ENCODE measurements at places on chromosomes 11 and 22.

DNA sequence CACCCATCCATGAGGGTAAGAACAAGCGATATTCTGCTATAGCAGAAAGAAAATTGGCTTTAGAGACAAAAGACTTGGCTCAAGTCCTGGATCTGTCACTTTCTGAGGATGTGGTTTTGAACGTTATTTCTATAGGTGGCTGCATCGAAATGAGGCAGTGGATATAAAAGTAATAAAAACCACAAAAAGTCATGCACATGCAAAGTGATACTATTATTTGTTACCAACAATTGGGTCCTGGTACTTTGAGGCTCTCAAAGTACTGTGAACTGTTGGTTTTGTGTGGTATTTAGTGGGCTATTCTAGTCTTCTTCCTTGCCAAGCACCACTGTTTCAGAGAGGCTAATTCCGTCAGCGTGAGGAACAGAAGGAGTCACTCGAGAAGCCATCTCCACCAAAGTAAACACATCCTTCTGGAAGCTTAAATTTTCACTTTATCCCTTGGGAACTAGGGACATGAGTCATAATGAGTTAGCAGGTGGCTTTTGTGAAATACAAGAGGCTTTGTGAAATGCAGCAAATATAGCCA, 13.1 kb downstream of the UBASH3B start:
- no peak for DNase-seq

- DNase-seq, result no peak
Measured at GRCh38 chr11:13721760-13722159, 53.3 kb downstream of the FAR1 start.

- no peak for DNase-seq
Measured at GRCh38 chr22:45969414-45969799, 7.6 kb downstream of the WNT7B start.

DNA sequence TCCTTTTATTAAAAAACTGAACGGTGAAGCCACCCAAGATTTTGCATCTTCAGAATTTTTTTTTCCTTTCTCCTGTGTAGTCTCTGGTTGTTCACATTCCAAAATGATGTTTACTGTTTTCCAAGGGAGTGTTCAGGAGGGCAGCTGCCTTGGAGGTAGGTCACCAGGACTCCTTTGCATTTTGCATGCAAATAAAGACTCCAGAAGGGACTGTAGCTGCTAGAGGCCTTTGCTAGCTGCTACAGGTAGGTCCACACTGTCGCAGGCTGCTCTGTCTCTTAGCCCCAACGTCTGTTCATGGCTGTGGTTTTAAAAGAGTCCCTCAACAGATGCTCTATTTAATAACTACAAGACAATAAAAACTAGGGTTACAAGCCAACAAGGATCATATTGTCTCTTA, 11.4 kb downstream of the CTSC start:
- DNase-seq, result no peak

DNA sequence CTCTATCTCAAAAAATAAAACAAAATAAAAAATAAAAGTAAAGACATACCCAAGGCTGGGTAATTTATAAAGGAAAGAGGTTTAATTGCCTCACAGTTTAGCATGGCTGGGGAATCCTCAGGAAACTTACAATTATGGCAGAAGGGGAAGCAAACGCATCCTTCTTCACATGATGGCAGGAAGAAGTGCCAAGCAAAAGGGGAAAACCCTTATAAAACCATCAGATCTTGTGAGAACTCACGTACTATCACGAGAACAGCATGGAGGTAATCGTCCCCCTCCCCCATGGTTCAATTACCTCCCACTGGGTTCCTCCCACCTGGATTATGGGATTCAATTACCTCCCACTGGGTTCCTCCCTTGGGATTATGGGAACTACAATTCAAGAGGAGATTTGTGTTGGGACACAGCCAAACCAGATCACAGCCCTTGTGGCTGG, 8.3 kb upstream of the SSTR3 start:
- no peak for DNase-seq

GRCh38 chr22:23742505-23743264, 8.2 kb downstream of the ZNF70 start:
- DNase-seq, result no peak

DNA sequence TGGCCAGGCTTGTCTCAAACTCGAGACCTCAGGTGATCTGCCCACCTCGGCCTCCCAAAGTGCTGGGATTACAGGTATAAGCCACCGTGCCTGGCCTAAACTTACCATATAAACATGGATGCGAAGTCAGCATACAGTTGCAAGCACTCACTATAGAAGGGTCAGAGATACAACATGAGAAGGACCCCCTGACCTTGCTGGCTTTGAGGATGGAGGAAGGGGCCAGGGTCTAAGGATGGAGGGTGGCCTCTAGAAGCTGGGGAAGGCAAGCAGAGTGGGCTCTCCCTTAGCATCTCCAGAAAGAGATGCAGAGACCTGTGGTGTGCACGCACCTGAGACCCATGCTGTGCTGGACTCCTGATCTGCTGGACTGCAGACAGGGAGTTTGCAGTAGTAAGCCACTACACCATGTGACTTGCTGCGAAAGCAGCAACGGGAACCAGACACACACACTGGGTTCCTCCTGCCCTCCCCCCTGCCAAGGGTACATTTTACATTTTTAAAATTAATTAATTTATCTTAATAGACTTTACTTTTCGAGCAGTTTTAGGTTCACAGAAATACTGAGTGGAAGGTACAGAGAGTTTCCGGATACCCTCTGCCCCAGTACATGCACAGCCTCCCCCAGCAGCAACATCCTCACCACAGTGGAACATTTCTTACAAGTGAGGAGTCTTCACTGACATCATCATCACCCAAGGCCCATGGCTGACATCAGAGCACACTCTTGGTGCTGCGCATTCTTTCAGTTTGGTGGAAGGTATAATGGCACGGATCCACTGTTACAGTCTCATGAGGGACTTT, 170.1 kb upstream of the B3GAT1 start:
- no peak for DNase-seq

GRCh38 chr11:13286279-13286821, 8.8 kb downstream of the BMAL1 start:
- DNase-seq, result no peak

GRCh38 chr11:65377036-65377435, 5.4 kb downstream of the SLC25A45 start:
- no peak for DNase-seq

DNA sequence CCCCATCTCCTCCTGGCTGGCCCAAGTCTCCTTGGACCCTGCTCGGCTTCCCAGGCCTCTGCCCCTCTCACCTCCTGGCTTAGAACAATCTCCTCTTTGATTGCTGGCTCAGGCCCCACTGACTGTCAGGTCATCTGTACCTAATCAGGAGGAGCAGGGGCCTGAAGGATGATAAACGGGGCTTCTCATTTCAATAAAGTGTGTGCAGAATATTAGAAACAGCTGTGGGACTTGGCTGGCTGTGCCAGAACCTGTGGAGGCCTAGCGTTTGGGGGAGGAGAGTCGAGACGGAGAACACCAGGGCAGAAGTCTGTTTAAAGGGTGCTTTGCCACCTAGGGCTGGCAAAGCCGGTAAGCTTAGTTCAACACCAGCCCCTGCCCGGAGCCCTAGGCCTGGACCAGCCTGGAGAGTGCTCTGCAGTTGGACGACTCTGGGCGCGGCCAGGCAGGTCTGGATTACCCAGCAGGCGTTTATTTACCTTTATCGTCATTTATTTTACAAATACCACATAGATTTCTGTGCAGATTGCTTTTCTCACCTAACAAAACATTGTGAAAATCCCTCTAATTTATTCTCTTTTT, 10.1 kb upstream of the VSIG10L2 start:
- DNase-seq, result no peak

GRCh38 chr11:11860103-11860979, 18.6 kb downstream of the USP47 start:
- DNase-seq, result no peak

DNA sequence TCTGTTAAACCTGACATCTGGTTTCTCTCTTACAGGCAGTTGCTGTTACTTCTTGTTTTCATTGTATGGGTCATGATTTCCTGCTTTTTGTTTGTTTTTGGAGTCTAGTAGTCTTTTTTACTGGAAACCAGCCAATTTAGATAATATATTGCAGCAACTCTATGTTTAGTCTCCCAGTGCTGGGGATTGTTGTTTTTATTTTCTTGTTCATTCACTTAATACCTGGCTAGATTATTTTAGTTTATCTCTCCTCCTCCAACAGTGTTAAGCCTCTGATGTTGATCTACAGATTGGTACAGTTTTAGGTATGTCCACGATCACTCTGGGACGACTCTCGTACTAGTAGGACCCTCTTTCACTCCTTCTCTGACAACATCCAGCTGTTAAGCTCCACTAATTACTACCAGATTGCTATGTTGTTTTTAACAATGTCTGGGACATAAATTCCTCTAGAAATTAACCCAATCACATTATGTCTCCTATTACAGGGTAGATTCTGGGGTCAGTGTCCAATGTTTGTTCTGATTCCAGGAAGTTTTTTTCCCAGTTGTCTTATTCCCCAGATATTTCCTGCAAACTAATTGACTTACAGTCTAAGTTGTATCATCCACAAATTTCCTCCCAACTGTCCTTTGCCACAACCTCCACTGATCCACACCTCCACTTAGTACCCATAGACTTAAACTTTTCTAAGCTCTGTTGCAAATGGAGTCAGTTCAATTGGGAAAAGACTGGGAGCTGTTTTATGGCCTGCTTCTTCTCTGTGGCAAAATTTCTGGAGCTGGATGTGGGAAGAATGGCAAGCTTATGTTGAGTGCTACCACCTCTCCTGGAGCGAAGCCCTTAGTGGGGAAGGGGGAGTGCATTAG, 1280.6 kb upstream of the CNTN5 start:
- DNase-seq, result no peak

DNA sequence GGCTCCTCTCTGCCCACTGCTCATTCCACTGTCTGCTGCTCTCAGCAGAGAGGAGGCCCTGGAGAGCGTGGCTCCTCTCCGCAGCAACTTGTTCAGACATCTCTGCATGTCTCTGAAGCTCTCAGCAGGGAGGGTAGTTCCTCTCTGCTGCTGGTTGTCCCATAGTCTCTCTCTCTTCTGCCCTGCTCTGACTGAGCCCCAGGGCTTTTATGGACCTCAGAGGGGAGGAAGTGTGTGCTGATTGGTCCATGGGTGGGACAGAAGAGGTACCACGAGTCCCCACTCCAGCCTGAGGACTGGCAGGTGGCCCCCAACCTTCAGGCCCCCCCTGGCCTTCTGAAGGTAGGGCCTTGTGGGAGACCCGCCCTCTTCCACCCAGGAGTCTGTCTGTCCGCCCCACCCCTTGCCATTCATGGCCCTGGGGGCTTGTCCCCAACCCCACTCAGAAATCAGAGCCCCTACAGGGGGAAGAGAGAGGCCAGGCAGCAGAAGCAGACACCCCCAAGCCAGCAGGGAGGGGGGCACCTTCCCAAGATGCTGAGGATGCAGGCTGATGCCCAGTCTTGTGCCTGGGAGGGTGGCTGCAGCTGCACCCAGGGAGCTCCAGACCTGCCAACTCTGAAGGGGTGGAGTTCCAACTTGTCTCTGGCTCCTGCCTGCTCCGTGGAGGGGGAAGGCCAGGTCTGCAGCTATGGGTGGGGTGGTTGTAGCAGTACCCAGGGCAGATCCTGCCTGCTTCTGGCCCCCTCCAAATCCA, 35.1 kb downstream of the C11orf91 start:
- no peak for DNase-seq
